ENCODE measurements at places on chromosomes 11 and 22.

GRCh38 chr11:99934008-99934407 lies 753.1 kb upstream of the ARHGAP42 start:
- DNase-seq: no peak

DNA sequence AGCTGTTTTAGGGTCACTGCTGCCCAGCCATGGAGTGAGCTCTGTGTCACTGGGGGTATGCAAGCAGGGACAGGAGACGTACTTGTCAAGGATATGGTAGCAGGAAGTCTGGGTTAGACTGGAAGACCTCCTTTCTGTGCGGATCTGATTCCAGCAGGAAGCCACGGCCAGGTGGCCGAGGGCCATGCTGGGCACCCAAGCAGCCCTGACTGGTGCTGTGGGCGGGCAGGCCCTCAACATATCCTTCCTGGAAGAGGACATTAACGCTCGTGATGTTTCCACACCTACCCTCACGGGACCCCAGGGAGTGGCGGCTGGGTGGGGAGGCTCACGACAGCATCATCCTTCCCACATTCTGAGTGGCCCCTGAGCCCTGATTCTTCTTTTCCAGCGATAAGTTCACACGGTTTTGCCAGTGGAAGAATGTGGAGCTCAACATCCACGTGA lies 8.7 kb upstream of the ANKRD13D start:
- DNase-seq: no peak

GRCh38 chr11:60657888-60658287 lies 41.5 kb upstream of the MS4A8 start:
- no peak for DNase-seq

GRCh38 chr11:34855021-34855753 lies 61.0 kb downstream of the APIP start:
- DNase-seq: no peak

DNA sequence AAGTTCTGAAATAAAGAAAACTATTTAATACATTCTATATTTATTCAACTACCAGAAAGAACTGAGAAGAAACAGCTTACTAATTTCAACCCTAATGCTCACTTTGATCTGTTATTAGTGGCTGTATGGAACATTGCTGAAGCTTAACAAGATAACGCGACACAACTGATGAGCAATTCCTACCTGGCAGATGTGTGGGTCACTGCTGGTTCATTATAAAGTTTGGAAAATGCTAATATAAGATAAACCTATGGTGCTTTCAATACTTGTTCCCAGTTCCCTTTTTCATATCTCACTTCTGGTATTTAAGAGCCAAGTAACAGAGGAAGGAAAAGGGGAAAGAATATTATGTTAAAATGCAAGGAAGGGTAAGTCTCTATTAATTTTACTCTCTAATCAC lies 10.5 kb downstream of the CTSC start:
- no peak for DNase-seq

GRCh38 chr11:79414644-79415317 lies 26.0 kb downstream of the TENM4 start:
- no peak for DNase-seq

DNA sequence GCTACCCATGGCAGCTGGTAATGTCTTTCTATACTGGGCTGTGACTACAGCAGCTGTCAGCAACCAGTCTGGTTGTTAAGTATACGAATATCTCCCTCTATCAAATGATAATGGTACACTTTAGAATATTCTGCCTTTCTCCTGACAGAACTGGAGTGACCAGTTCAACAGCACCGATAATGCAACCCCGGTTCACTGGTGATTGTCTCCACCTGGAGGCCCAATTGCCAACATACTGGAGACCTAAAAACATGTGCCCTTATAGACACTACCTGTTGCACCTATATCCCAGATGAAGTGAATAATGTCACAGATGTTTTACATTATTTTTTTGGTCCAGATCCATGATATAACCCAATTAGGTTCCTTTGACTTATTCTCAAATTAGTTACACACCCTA lies 21.1 kb downstream of the OR5P2 start:
- DNase-seq: no peak

- DNase-seq: no peak
These were observed 483.0 kb downstream of the MN1 start for GRCh38 chr22:27318516-27318915.

DNA sequence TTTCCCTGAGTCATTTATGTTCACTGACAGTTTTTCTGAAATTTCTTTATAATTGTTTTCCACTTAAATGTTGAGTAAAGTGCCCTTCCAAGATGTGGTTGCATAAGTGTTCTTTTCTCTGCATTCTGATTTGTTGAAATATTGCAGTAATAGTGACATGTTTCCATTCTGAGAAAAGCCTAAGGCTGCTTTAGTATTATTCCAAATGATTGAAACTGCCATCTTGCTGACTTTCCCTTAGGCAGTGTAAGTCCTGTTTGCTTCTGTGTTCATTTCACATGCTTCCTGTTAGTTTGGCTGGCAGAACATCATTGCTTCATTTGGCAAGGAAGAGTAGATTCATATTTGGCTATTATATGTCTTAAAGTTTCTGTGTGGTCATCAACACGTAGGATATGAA lies 146.5 kb downstream of the ELP4 start:
- no peak for DNase-seq

DNA sequence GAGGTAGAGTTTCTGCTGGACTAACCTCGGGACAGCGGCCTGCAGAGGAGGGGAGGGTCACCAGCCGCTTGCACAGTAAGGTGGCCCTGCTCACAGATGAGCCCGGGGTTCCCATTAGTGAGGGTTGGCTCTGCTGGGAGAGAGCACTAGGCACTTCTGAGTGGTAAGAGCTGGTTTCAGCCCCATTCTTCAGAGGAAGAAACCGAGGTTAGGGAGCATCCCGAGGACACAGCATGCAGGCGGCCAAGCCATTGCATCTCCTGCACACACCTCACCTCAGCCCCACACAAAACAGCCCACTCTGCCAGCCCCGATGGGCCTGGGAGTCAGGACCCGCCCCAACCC lies 99.3 kb downstream of the MED15 start:
- no peak for DNase-seq

- no peak for DNase-seq
These were observed 60.3 kb upstream of the POU2AF2 start for GRCh38 chr11:111185266-111185665.

- DNase-seq: no peak
These were observed 34.3 kb upstream of the PRODH start for GRCh38 chr22:18970176-18970947.

DNA sequence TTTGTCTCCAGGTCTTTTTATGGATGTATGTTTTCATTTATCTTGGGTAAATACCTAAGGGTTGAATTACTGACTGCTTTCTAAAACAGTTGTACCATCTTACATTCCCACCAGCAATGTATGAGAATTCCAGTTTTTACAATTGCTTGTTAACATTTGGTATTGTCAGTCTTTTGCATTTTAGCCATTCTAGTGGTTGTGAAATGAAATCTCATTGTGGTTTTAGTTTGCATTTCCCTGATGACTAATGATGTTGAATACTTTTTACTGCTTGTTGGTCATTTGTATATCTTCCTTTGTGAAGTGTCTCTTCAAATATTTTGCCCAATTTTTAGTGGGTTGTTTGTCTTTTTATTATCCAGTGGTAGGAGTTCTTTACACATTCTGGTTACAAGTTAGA lies 92.8 kb downstream of the ARFGAP2 start:
- no peak for DNase-seq

DNA sequence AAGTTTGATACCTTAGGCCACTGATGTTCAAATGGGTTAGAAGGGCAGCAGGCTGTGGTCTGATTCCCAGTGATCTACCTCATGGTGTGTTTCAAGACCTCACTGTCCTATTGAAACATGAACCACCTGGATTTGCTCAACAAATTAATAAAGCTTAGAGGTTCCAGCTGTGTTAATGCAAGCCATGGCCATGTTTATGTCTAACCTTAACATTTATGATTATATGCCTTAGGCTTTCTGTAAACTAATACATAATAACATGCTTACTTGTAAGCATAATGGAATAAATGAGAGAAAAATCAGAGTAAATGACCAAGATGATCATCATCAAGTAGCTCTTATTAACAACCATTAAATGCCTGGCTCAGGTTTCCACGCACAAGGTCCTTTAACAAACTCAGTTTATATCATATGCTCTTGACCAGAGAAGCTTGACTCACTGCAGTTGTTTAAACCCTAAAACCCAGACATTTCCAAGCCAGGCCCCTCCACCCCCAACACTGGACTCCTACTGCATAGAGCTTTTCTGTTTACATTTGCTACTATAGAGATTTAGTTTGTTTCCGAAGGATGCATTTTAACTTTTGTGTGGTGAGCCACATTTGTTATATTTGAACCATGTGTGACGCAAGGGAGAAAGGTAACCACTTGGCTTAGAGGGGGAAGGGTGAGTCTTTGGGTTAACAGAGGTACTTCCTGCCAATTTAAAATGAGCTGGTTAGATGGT lies 43.7 kb downstream of the KREMEN1 start:
- DNase-seq: no peak

DNA sequence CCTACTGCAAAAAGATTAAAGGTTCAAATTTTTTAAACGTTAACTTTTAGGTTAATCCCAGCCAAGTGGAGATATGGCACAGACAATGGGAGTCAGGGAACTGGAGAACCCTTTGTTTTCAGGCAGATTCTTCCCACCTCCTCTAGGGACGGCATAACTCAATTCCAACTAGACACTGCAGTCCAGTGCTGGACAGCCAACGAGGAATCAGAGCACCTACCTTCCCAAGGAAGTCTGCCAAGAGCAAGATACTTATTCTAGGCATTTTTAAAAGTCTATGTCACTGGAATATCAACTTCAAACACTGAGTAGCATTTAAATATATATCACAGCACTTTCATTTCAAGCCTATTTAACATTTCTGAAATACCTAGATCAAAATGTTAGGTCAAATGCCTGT lies 7.3 kb downstream of the CADM1 start:
- DNase-seq: no peak
